ENCODE measurements at places on chromosomes 5 and 9.

- DNase-seq: no peak
These were observed 5.5 kb upstream of the CEP120 start for GRCh38 chr5:123428521-123429220.

GRCh38 chr9:110141227-110141793, 66.6 kb downstream of the C9orf152 start:
- DNase-seq: no peak

- DNase-seq: no peak
These were observed 16.3 kb downstream of the TCERG1 start for GRCh38 chr5:146463446-146463845.

DNA sequence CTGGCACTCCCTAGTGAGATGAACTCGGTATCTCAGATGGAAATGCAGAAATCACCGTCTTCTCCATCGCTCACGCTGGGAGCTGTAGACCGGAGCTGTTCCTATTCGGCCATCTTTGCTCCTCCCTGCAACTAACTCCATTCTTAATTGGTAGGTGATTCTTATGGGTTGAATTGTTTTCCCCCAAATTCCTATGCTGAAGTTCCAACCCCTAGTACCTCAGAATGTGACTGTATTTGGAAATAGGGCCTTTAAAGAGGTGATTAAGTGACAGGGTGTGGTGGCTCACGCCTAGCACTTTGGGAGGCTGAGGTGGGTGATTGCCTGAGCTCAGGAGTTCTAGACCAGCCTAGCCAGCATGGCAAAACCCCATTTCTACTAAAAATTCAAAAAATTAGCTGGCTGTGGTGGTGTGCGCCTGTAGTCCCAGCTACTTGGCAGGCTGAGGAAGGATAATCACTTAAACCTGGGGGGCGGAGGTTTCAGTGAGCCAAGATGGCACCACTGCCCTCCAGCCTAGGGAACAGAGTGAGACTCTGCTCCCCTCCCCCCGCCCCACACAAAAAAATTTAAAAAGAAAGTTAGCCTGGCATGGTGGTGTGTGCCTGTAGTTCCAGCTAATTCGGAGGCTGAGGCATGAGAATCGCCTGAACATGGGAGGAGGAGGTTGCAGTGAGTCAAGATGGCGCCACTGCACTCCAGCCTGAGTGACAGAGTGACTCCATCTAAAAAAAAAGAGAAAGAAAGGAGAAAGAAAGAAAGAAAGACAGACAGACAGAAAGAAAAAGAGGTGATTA, 25.2 kb upstream of the FOCAD start:
- DNase-seq: no peak

GRCh38 chr9:87535817-87536539, 38.3 kb downstream of the DAPK1 start:
- DNase-seq: no peak

GRCh38 chr9:134965851-134966250, 48.1 kb upstream of the FCN1 start:
- DNase-seq: no peak

- no peak for DNase-seq
These were observed 5.9 kb upstream of the TAL2 start for GRCh38 chr9:105656131-105656921.

- DNase-seq: no peak
These were observed 15.1 kb downstream of the GPSM1 start for GRCh38 chr9:136342181-136343120.

GRCh38 chr9:132935026-132935425, 9.4 kb downstream of the TSC1 start:
- no peak for DNase-seq

DNA sequence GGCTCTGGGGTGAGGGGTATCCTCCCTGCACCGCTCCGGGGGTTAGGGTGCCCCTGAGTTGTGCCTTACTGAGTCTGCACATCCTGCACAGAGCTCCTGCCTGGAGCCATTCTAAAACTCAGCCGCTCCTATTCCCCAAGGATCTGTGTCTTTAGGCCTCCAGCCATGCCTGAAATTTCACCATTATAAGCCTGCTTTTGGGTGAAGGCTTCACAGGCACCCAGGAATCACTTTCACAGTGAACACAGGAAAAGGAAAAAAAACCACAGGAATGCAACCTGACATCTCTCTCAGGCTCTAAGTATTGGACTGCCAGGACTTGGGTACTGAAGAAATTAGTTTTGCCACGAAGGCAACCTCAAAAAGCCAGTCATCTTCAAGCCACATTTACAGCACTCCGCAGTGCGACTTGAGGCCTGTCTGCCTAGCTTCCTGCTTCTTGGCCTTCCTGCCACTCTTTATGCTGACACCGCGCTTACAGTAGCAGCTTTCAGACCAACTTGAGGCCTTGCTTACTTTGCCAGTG, 30.9 kb downstream of the GALNT10 start:
- no peak for DNase-seq

GRCh38 chr5:122390154-122390553, 78.1 kb downstream of the SNCAIP start:
- DNase-seq: no peak

DNA sequence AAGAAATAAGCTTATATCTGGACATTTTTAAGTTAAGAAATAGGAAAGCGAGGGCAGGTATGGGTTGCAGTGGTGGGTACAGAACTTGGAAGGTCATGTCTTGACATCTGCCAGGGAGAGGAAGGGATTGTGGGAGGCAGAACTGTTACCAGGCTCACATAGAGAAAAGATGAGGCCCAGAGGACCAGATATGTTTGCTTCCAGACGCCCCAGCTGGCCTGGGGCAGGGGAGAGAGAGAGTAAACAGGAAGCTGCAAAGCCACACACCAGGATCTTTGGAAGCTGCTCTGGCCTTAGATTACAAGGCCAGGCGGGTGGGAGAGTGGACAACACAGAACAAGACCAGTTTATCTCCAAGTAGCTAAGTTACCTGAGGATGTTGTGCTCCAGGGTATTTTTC, 71.2 kb downstream of the MARCHF11 start:
- DNase-seq: no peak

DNA sequence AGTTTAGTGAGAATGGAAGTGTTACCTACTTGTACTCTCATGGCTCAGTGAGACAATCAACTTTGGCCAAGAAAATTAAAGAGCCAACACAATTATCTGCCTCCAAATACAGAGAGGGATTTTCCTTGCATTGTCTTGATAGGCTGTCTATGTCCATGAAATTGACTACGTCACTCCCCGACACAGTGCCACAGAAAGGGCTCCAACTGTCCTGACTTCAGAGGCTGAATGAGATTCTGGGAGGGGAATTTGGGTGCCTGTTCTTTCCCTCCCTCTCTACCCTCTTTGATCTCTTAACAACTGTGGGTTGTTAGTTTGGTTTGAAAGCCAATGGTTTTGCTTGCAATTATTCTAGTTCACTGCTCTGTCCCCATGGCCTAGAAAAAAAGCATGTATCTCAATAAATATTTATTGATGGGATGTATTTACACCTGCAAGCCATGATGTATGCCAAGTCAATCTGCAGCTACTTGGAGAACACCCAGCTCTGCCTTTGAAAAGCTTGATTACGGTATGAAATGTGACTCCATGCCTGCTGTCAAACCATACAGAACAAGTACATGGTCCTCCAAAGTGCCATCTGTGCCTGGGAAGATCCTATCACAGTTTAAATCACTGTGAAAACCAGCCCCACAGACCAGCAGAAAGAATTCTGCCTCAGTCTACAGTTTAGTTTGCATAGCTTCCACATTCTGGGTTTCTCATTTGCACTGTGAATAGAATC, 37.3 kb downstream of the CAPSL start:
- DNase-seq: no peak

DNA sequence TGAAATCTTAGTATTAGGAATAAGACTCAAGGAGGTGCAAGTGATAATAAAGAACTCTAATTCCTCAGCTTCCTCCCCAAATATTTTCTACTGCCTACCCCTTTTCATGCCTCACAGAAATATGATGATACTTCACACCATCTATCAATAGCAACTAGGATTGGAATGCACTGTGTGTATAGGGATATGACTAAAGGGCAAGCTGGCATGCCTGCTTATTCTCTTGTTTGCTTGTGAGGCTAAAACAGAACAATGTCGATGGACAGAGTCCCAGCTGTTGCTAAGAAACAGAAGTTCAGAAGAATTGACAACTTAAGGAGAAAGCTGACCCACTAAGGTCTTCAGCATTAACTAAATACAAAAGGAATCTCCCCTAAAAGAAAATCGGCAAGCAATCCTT, 9.7 kb upstream of the CHD1 start:
- DNase-seq: no peak

DNA sequence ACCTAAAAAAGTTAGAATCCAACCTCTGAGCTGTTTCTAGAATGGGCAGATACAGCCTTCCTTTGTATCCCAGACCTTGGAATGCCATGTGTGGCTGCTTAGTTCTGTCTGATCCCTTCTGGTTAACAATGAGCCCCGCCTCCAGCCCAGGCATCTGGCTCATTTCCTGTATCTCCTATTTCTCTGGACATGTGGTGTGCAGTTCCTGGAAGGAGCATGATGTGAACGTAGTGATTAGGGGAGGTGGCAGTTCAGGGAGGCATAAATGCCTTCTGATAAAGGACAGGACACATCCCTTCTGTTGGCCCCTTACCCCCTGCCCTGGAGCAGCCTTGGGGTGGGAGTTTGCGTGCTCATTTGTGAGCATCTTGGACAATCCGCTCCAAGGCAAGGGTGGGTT, 243.0 kb downstream of the ZSWIM6 start:
- no peak for DNase-seq

DNA sequence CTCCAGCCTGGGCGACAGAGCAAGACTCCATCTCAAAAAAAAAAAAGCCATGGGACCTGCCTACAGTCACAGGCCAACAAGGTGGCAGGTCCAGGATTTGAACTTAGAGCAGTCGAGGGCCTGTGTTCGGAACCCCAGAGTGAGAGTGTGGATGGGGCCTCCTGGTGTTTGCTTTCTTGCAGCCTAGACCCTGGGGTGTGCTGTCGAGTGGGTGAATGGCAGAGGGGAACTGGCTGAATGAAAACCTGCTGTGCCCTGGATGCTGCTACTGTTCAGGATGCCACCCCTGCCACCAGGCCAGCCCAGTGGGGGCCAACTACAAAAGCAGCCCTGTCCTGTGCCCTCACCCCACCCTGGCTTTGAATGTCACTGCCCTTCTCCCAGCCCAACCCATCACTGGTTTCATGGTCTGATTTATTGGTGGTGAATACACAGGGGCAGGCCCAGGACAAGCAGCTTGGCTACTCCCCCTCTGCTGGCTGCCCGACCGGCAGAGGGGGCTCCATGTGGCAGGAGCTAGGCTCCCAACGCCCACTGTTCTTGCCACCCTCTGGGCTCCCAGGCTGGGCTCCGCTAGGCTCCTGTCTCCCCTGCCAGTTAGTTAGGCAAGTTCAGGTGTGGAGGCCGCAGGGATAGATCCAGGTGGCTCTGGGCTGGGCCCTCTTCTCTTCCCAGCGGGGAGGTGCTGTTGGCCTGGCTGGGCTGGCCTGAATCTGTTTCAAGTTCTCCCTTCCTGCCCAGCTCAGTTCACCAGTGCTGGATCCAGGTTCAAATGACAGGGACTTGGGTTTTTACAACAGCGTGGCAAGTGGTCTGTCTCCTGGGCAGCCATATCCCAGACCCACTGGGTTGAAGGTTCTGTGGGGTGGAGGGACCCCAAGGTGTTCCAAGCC, 12.2 kb downstream of the FPGS start:
- DNase-seq: no peak

- DNase-seq: no peak
These were observed 24.8 kb upstream of the IL6ST start for GRCh38 chr5:56019306-56020272.

DNA sequence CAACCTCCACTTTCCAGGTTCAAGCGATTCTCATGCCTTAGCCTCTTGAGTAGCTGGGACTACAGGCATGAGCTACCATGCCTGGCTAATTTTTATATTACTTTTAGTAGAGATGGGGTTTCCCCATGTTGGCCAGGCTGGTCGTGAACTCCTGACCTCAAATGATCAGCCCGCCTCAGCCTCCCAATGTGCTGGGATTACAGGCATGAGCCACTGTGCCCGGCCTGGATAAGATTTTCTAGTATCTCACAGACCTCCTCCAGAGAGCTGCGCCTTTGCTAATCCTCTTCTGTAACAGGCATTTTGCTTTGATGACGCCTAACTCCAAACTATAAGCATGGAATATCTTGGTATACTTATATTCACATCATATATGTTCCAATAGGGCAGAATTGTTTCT, 99.4 kb downstream of the FSTL4 start:
- no peak for DNase-seq

GRCh38 chr5:84370176-84370575, 14.5 kb downstream of the EDIL3 start:
- no peak for DNase-seq

GRCh38 chr9:5562806-5563416, 52.6 kb downstream of the PDCD1LG2 start:
- DNase-seq: no peak

- DNase-seq: no peak
These were observed 405.9 kb downstream of the ZSWIM6 start for GRCh38 chr5:61737964-61738340.

- no peak for DNase-seq
These were observed 190.0 kb upstream of the GRAMD2B start for GRCh38 chr5:126233256-126233655.

All from ascending aorta (tissue), 2 donors.